ENCODE measurements at places on chromosomes 7 and 10.

DNA sequence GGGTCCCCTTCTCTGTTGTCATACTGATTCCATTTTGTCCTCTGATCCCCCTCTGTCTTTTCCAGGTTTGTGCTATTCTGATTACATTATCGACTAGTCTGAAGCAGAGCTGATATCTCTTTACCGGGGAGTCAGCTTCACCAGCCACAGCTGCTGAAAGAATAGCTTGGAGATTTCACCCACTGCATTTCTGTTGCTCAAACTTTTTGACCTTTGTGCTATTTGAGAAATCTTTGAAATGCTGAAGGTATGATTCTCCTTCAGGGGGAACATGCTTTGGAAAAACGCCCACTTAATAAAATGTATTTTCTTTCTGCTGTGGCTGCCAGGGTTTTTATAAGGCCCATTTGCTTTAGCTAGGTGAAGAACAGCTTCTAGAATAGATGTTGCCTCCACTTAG is 197.8 kb upstream of the TCF7L2 start:
- no peak for DNase-seq

DNA sequence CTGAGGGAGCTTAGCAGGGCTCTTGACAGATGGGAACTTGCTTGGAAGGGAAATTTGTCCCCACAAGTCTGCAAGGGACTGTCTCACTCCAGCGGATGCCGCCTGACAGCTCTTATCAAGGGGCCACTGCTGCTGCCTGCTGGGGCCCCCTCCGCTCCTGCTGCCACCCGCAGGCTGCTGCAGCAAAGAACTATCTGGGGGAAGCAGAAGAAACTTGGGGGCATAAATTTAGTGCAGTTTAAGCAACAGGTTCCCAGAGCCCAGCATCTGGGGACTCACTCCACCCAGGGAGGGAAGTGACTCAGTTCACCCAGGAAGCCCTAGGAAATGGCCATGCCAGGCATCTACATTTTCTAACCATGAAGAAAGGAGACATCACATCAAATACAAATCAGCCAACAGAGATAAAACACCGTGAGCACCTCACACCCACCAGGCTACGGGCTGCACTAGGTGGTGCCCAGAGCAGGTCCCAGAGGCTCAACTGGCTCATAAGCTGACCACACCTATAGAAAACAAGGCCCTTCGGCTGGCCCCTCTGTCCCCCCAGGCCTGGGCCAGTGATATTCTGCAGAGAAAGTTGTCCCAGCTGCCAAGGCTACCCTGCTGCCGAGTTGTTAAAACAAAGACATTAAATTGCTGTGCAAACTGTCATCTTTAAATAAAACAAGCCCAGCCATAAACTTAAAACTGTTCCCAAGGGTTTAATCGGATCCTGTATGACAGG is 3.7 kb downstream of the RGS10 start:
- DNase-seq = no peak

DNA sequence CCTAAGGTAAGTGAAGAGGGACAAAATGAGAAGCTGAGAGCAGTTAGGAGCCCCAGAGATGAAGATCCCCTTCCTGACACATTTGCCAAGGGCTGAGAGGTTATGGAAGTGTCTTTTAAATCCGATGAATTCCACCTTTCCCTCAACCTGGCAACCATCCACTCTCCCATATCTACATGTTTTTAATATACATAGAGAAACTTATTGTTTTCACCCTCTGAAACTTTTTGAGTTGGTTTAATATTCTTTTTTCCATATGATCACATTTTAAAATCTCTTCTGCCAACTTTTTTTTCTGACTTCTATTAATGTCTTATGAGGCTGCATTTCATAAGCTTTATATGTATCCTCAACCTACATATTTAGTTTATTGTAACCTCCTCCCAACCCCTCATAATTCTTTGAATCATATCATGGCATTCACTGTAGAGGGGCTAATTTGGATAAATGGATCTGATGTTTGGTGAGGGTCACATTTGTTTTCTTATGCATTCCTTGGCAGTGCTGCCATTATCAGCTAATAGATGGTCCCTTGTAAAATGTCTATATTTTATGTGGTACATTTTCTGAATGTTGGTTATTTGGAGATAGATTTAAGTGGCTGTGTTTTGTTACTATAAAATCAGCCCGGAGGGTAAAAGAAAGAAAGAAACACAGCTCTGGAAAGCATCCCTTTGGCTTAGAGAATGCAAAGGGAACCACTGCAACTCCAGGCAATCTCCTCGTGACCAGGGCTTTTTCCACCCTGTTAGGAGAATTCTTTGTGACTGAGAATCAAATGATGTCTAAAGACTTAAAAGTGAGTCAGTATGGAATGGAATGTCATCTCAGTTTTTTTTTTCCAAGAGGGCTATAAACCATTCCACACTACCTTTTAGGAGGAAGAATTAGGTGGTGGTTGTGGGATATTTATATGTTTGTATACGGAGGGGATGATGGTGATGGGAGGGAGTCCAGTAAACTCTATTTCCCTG is 334.4 kb downstream of the SUGCT start:
- no peak for DNase-seq

- DNase-seq = no peak
Observed at GRCh38 chr7:24974026-24974832, 5.7 kb downstream of the OSBPL3 start.

GRCh38 chr10:66834802-66835201 is 91.0 kb upstream of the LRRTM3 start:
- no peak for DNase-seq

- no peak for DNase-seq
Observed at GRCh38 chr7:127782654-127783559, 130.9 kb downstream of the SND1 start.

- no peak for DNase-seq
Observed at GRCh38 chr7:28587211-28587610, 174.9 kb downstream of the CREB5 start.

GRCh38 chr10:11150879-11151415 is 133.3 kb downstream of the CELF2 start:
- DNase-seq = no peak

GRCh38 chr7:81839708-81840369 is 70.0 kb upstream of the HGF start:
- DNase-seq = no peak

- no peak for DNase-seq
Observed at GRCh38 chr10:18079665-18080295, 60.4 kb upstream of the CACNB2 start.

Measured in stimulated activated CD4-positive, alpha-beta T cell treated with anti-CD3 and anti-CD28 coated beads, Interleukin-1b, Interleukin-23, amount 100 ng/mL, for 1 hour (primary cell).